ENCODE measurements at places on chromosomes 7 and 10.

DNA sequence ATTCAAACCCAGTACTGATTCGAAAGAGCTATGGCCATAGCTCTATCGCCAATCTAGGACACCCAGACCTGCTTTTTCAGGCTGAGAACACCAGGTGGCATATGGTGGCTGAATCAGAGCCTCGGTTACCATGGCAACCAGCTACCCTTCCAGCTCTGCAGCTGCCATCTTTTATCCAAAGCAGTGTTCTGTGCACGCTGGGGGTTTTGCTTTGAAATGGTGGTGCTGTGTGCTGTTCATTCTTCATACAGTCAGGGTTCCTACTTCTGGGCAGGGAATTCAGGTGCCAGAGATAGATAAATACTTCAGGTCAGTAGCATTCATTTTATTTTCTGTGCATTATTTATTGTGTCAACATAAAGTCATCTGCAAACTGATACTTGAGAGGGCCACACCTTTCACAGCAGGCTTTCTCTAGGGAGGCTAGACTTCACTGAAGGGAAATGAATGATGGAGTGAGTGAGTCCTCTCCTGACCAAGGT lies 85.4 kb downstream of the AKR1D1 start:
- DNase-seq: peak; percentile 78

DNA sequence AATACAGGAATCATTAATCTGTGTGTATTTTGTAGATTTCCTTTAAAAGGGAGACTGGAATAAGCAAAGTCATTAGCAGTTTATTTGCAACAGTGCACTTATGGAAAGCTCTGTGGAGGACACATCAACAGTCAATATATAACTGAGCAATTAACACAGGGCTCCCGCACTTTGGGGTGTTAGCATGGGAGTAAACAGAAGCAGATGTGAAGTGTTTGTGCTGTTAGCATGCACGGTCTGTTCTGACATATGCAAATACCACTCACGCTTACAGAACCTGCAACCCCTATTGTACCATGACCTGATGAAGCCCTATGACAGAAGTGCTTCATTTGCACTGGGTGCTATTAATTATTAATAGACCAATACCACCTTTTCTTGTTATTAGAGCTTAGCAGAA lies 118.9 kb downstream of the PPP1R3A start:
- peak; percentile 34 for DNase-seq

GRCh38 chr7:69599286-69599954 lies 1.1 kb downstream of the AUTS2 start:
- DNase-seq: peak; percentile 64

DNA sequence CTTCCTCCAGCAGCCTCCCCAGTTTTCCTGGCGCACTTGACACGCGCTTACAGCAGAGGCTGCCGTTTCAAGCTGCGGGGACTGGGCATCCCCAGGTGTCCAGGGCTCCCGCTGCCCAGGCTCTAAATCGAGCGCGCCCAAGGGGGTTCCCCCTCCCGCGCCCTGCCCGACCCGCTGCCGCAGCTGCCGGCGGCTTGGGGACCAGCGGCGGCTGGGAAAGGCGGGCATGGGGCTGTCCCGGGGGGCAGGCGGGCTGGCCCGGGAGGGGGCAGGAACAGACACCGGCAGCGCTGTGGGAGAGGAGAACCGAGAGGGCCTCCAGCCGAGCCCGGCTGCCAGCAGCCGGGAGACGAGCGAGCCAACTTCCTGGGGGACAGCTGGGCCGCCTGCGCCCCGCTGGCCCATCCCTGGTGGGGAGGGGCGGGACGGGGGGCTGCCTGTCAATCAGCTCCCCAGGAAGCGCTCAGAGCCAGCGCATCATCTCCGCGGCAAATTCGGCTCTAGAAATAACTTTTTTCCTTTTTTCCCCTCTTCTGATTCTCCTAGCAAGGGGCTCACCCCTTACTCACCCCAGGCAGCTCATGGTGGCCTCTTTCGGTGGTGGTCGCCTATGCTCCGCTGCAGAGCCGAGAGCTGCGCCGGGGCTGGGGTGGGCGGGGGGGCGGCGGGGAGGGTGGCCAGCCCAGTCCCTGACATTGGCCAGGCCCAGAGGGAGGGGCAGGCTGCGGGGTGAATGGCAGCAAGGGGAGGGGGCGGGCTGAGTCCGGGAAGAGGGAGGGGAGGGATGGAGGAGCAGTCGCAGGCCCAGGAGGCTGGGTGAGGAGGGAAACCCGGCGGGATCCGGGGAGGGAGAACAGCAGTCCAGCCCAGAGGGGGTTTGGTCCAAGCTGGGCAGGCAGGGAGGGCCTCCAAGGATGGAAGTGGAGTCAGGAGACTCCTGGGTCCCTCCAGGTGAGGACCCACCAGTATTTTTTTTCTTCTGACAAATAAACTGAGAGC lies 14.7 kb downstream of the GRID2IP start:
- peak; percentile 81 for DNase-seq

GRCh38 chr7:12769444-12769843 lies 82.0 kb downstream of the ARL4A start:
- DNase-seq: no peak

DNA sequence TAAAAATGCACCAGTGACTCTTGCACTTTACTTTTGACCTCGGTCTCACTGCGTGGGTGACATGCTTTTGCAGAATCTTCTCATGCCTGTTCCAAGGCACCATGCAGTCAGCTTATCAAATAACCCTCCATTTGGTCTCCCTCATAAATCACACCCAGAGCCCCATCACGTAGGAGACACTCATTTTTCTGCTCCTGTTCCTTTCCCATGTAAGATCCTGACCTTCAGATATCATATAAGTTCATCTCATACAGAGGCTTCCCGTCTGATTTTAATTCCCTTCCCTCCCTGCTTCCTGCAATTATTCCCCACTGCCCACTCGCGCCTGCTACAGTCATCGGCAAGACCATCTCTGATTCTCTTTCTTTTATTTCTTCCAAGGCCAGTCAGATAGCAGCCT lies 1226.3 kb upstream of the AUTS2 start:
- DNase-seq: no peak

- no peak for DNase-seq
Measured at GRCh38 chr7:100426516-100426915, 2.0 kb downstream of the ZCWPW1 start.

GRCh38 chr7:121032645-121033460 lies 44.3 kb downstream of the CPED1 start:
- no peak for DNase-seq

DNA sequence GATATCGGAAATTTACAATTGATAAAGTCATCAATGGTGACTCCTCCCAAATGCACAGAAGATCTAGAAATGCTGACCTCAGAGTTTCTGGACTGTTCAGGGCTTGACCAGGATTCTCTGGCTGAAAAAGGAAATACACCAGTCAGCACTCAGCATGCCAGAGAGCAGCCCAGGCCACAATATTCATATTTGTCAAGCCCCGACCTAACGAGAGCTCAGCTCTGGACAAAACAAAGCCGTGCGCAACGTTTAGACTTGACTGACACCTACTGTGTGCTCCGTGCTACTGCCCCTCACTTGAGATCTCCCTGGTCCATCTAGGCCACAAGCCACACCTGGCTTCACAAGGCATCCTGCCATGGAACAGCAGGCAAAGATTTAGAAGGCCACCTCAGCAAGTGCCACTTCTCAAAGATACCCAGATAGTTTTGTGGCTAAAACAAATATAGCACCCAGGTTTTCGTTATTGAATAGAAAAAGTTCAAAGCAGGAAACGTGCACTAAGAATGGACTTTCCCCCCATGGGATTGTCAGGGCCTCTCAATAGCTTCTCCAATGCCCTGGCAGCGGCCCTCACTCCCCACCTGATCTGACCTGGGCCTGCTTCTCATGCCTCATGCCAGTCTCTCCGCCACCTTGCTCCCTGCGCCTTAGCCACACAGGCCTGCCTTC lies 218.3 kb downstream of the FAM107B start:
- DNase-seq: no peak

DNA sequence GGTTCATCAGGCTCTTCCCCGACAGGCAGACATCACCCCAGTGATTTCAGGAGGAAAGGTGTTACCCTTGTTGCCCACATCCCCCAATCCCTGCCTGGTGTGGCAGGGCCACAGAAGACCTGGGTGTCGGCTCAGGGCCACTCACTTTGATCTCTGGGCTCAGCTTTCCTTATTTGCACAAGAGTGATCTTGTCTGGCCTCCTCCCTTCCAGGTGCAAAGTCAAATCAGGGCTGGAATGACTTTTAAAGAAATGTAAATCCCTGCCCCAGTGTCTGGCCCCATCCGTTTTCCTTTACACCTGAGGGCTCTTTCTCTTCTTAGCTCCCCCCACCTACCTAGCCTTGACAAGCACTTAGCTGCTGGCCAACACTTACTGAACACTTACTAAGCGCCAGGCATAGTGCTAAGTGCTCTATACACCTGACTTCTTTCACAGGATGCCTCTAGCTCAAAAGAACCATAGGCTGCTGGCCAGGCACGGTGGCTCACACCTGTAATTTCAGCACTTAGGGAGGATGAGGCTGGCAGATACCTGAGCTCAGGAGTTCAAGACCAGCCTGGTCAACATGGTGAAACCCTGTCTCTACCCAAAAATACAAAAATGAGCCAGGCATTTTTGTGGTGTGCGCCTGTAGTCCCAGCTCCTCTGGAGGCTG lies 979 bp upstream of the NODAL start:
- no peak for DNase-seq

DNA sequence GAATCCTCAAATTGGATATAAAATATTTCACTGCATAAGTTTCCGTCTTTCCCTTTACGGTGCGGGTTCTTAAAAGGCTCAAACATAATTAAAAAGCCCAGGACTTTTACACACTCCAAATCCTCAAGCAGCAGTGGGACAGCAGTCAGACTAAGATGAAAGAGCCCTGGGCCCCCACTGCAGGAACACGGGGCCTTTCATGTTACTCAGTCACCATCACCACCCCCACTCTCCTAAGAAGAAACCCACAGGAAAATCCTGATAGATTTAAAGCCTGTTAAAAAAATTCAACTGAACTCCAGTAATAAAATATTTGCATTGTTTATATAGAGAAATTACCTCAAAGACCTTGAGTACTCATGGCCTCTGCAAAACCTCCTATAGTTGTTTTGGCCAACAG lies 74.0 kb upstream of the TRIL start:
- DNase-seq: no peak

GRCh38 chr7:114392686-114393085 lies 21.9 kb upstream of the FOXP2 start:
- DNase-seq: no peak

DNA sequence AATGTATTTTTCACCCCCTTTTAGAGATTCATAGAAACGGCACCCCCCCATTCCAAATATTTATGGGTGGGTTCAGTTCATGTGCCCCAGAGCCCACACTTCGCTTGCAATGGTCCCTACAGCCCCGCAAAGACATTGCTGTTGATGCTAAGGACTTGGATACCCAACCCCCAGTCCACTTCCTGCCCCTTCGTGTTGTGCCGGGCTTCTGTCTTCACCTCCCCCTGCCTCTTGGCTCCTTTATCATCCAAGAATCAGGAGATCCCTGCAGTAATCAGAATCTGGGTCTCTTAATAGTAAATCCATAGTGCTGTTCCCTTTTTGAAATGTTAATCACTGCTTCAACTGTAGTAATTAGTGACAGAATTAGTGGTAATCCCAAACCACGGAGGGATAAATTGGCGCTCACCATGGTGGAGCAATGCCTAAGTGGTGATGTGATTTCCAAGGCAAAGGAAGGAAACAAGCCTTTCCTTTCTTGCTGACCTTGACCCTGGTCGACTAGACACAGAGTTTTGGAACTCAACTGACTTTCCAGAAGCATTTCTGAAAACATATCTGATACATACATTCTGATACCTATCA lies 67.7 kb downstream of the HK1 start:
- DNase-seq: no peak

GRCh38 chr7:139738101-139738489 lies 39.7 kb downstream of the HIPK2 start:
- no peak for DNase-seq

DNA sequence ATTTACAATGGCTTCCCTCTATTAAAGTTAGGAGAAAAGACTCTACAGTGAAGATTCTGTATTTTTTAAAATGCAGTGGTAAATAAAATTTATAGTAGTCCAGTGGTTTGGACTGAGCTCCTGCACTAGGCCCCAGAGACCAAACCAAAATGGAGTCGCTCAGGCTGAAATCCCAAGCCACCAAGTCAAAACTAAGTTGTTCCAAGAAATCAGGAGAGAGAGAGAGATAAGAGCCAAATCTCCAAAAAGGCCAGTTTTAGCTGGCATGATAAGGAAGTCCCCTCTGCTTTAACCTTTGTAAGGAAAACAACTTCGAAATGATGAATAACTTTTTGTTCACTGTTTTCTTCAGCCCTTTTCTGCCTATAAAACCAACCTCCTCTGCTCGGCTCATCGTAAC lies 265.9 kb upstream of the KLF14 start:
- DNase-seq: no peak

- DNase-seq: no peak
Measured at GRCh38 chr10:95499482-95499989, 61.6 kb downstream of the SORBS1 start.

- no peak for DNase-seq
Measured at GRCh38 chr7:157033483-157034473, 23.3 kb upstream of the MNX1 start.

DNA sequence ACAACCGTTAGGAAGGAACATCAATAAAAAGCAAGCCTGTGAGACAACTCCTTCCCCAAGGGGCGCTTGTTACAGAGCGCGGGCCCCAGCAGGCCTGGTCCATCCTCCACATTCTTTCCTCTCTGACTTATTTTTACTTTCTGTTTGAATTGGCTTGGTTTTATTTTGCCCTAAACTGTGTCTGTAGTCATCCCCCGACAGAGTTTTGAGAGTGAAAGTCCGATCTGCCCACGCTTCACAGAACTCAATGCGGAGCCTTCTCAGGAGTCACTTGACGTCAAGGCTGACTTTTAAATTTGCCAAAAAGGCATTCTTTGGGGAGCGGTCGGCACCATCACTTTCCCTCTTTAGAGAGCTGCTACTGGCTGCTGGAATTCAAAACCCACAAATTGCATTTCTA lies 150.1 kb upstream of the KLF6 start:
- no peak for DNase-seq

- no peak for DNase-seq
Measured at GRCh38 chr7:149874644-149875028, 867 bp downstream of the ATP6V0E2 start.

- no peak for DNase-seq
Measured at GRCh38 chr7:155209478-155210319, 88.0 kb upstream of the INSIG1 start.

GRCh38 chr7:11831736-11832495 lies at the start of gene THSD7A:
Gene THSD7A (minus strand): TSS chr7:11832198. CDS start chr7:11831946, 252 bp downstream.
- peak; percentile 89 for DNase-seq

DNA sequence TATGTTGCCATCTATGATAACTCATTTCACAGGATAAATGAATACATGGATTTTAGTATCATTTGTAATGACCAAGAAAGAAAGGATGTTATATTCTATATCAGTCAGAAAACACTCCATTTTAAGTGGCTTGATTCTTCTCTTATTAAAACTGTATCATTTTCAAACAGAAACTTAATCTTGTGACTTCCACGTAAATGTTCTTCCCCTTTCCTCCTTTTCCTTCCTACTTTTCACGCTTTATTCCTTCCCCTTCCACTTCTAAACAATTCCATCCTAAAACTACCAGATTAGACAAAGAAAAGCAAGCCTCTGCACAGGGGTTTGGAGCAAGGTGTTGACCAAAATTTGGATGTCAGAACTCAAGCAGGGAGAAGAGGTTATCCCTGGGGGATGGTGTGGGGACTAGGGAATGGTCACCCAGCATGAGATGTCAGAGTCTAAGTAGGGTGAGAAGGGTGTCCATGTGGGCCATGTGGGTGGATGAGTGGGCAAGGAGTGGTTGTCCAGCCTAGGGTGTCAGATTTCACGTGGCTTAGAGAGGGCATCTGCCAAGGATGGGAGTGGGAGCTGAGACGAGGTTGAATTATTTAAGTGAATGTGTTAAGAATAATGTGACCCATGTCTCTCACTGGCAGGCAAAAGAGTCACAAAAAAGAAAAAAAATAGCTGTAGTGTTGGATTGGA lies 5.0 kb upstream of the GSAP start:
- DNase-seq: no peak
